ENCODE measurements at places on chromosomes 7 and 10.

- DNase-seq, result no peak
Measured at GRCh38 chr7:103031781-103032180, 42.8 kb downstream of the FBXL13 start.

DNA sequence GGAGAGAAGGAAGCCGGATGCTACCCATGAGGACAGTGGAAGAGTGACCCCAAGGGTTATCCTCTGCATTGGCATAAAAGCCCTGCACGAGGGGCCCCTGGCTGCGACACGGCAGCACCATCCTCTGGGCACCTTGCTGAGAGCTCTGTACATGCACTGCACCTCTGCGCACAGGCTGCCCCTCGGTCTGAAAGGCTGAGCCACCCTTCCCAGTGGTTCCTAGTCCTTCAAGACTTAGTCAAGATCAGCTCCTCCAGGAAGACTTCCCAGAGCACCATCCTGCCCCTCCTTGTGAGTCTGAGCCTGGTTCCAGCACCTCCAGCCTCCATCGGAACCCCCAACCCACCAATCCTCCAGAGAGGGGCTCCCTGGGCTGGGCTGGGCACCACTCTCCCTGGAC is 37.9 kb upstream of the CNPY1 start:
- DNase-seq, result no peak

DNA sequence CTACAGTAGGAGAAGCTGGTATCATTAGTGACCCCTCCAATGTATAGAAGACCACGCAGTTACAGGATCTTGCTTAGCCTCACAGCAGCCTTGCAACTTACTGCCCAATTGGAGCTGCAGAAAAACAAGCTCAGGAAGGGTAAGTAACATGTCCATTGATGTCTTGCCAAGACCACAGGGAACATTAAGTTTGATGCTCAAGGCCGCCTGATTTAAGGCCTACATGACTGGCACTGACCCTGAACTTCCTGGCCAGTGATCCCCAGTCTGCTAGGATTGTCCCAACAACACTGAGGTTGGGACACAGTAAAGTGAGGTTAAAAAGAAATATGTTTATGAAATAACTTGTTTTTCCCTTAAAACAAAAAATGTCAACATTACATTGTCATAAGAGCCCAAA is 6.8 kb upstream of the GDF2 start:
- DNase-seq, result no peak

DNA sequence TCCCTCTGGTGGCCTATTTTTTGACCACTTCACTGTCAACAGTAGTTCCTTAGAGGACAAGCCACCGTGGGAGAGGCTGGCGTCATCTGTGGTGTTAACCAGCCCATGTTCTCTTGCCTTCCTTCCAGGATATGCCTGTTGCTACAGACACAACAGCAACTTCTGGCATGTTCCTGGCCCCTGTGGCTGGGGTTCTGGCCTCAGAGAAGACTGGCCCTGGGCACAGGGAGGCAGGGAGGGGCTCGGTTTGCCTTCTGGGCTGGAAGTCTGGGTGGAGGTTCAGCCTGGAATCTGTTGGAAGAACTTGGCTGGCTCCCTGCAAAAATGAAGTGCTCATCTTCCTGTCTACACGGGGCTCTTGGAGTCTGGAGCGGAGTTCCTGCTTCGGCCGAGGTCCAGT is 25.7 kb downstream of the GOLGA7B start:
- DNase-seq, result no peak
